Substantia nigra (tissue), 51 donors: ENCODE measurements at places on chromosomes 1 and 21.

DNA sequence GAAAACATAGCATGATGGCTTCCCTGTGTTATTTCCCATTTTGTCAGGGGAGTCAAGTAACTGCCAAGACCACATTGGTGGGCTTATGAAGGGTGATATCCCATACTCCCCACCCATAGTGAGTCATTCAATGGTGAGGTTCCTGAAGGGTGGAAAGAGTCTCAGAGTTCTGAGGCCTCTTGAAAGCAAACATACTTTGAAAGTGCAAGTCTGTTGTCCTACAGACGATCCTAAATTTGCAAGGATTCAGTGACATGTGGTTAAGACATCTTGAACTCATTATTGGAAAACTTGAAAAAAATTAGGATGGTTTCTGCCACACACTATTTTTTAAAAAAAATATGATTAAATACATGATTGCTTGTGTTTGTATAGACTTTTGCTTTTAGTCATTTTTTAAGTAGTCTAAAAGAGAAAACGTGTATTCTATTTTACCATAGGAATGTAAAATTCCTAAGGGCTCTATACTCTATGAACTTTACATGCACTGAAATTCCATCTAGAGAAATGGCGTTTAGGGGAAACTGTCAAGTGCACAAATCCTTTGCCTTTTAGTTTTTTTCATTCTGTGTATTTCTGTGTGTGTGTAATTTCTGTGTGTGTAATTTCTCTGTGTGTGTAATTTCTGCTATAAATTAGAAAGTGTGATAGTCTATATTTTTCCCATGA lies 225.5 kb upstream of the ADAMTS5 start:
- no peak for DNase-seq

GRCh38 chr1:3908886-3909517 lies 8.9 kb upstream of the C1orf174 start:
- DNase-seq: no peak

DNA sequence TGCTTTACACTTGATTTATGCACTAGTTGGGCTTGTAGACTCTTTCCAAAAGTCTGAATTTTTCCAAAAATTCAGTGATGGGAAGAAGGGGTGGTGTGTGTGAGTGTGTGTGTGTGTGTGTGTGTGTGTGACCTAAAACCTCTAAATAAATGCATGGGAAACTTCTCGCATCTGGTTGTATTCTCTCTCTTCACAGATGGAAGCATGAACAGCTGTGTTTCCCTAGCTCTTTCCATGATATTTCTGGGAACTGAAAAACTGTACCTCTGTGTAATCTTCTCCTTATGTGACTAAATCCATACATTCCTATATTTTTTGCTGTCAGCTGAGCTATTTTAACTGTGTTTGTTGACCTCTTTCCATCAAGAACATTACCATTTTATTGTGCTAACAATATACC lies 26.2 kb upstream of the CYYR1 start:
- DNase-seq: no peak

DNA sequence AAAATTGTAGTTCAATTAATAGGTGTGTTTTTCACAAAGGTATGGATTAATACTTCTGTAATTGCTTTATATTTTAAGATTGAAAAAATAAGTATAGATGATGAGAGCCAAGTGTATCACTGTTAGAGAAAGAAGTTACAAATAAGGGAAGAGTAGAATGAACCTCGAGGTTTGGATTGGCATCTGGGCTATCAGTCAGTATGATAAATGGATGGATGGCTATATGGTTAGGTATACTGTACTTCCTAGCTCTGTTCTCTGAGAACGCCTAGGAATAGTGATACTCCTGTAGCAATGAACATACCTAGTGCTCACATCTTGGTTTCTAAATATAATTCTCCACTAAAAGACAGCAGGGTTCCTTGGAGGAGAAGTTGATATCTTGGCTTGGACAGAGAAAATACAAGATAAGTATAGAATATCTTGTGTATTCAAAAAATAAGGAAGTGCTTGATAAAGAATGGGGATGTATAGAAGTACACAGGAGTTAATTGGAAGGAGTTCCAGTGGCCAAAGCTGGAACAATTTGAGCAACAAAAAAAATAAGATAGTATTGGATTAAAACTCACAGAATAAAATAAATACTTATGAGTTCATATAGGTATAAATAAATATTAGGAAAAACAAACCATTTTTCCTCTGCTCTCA lies 12.4 kb downstream of the IPO9 start:
- no peak for DNase-seq

DNA sequence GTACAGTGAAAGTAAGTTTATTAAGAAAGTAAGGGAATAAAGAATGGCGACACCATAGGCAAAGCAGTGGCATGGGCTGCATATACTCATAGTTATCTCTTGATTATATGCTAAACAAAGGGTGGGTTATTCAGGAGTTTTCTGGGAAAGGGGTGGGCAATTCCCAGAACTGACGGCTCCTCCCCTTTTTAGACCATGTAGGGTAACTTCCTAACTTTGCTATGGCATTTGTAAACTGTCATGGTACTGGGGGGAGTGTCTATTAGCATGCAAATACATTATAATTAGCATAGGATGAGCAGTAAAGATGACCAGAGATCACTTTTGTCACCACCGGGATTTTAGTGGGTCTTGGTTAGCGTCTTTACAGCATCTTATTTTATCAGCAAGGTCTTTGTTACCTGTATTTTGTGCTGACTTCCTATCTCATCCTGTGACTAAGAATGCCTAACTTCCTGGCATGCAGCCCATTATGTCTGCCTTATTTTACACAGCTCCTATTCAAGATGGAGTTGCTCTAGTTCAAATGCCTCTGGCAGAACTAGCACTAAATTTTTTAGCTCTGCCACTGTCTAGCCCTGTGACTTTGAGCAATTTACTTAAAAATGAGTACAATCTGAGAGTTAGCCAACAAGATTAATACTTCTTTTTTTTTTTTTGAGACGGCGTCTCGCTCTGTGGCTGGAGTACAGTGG lies 110.3 kb upstream of the PALMD start:
- DNase-seq: no peak

DNA sequence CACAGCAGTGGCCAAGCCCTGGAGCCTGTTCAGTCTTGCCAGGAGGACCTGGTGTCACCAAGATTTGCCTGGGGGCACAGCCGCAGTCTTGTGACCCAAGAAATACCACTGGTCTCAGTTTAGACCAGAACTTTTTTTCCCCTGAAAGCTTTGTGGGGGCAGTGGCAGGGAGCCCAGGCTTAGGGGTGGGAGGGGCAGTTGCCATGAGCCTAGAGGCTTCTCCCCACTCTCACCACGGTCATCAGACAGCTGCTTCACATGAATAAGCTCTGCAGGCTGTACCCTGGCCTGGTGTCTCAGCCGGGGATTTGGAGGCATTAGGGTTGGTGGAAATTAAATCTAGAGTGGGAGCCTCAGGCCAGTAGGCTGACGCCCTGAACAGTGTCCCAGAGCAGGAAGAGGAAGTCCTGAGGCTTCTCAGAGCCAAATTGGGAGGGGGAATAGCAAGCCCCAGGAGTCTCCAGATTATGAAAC lies 73.7 kb downstream of the SLC16A1 start:
- no peak for DNase-seq

DNA sequence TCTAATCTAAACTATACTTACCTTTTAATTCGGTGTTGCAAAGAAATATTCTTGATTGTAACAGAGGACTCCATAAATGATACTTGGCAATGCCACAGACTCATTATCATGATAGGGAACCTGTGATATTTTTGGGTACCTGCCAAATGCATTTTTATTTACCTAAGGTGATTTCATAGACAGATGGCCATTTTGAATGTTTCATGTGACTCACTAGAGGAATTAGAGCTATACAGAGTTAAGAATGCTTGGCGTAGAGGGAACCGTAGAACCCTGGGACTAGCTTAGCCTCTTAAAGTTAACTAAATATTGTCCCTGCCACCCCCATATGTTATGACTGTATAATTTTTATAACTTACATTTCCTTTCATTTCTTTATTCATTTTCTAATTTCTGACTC lies 136.1 kb downstream of the DISP1 start:
- DNase-seq: no peak

- no peak for DNase-seq
These were observed 485 bp downstream of the EFNA1 start for GRCh38 chr1:155127967-155128754.

- no peak for DNase-seq
These were observed 179.2 kb upstream of the FMN2 start for GRCh38 chr1:239912471-239912870.

- no peak for DNase-seq
These were observed at the start of gene METTL25B for GRCh38 chr1:156727926-156728598. METTL25B (plus strand) TSS chr1:156728469; CDS start chr1:156729105, 636 bp downstream.

GRCh38 chr1:230179249-230179648 lies 112.2 kb downstream of the GALNT2 start:
- no peak for DNase-seq

DNA sequence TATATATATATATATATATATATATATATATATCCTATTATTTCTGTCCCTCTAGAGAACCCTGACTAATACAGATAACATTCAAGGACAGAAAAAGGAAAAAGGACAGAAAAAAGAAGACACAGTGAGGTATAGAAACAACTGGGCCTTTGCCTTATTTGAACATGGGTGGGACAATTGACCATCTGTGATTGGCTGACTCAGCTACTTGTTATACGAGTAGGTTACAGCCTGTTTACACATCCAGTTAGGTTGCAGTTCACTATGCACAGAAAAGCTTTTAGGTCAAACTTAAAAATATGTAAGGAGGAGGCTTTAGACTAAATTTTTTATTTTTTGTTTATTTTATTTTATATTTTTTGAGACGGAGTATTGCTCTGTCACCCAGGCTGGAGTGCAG lies 39.8 kb upstream of the RGS8 start:
- DNase-seq: no peak

DNA sequence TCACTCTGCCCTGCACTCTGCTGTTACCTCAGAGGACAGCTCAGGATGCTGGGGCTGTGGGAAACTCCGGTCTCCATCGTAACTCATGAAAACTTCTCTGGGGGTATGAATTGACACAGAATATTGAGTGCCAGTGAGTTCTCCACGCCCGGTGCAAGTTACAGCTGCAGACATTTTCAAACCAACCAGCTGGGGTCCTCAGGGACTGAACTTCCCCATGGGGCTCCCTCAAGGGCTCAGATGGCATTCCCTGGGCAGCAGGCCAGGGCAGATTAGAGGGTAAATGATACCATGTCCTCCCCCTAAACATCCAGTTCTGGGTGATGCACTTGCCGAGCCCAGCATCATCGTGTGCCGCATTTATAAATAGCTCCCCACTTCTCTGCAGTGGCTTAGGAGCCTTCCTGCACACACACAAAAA lies 27.8 kb upstream of the CCSAP start:
- DNase-seq: peak; percentile 63

GRCh38 chr1:156113282-156113950 lies 1.1 kb upstream of the LMNA start:
- no peak for DNase-seq

- DNase-seq: no peak
These were observed 91.4 kb downstream of the OLFM3 start for GRCh38 chr1:101905283-101905835.

GRCh38 chr1:53705446-53706096 lies 33.4 kb downstream of the GLIS1 start:
- no peak for DNase-seq

DNA sequence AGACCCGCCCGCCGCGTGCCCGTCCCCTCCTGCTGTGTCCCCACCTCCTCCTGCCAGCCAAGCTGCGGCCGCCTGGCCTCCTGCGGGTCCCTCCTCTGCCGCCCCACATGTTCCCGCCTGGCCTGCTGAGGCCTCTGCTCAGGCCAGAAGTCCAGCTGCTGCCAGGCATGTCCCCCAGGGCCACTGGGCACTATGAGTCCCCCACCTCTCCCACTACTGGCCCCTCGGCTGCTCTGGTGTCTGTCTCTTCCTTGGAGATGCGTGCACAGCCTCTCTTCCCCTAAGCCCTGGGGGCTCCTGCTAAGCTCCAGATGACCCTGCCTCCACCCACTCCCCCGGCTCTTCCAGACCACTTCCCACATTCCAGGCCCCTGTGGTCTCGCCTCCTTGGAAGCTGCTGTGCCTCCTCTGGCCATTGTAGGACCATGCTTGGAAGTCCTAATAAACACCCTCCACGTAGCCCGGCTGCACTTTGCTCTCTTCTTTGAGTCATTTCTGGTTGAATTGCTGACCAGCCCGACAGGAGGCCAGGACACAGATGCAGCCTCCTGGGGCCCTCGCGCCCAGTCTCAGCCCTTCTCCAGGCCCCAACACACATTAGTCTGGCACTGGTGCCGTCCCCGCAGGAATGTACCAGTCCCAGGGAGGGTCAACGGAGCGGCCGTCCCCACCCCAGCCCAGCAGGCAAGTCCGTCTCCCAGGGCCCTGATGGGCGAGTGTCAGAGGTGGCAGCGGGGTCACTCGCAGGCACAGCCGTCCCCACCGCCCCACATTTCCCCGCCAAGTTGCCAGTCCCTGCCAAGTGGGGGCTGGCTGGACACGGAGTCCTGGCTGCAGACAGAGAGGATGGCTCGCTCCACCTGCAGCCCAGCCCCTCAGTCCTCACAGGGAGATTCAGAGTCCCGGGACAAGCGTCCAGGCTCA lies 1.1 kb downstream of the KRTAP10-12 start:
- no peak for DNase-seq
